ENCODE measurements at places on chromosomes 6 and 20. TPM values are rescaled to one million over a fixed set of nuclear protein-coding genes. Genes with fewer than 3 reads are reported as not detected.

The OR2B6 gene
- total RNA-seq = not detected

The C6orf15 gene
- total RNA-seq = not detected

The PTCRA gene
- total RNA-seq = not detected

The LYRM2 gene
- total RNA-seq = 34.1 TPM

The EEF1A2 gene
- 0.42 TPM for total RNA-seq

The TRPC4AP gene
- total RNA-seq = 42.6 TPM

DNA sequence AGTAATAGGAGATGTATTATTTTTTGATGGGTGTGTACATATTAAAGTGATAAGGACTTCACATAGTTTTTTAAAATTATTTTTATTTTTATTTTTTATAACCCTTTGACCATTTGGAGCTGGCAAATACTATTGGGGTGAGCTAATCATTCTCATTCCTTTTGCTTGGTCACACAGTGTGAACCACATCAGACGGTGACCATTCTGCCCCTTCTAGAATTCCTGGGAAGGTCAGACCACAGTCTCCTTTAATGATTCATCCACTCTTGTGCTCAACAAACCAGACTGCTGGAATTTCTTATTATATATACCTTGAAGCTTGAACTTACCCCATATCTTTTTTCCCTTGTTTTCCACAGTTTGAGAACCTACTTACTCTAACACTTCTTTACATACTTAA, 23.9 kb upstream of the PRL start:
- DNase-seq = no peak

DNA sequence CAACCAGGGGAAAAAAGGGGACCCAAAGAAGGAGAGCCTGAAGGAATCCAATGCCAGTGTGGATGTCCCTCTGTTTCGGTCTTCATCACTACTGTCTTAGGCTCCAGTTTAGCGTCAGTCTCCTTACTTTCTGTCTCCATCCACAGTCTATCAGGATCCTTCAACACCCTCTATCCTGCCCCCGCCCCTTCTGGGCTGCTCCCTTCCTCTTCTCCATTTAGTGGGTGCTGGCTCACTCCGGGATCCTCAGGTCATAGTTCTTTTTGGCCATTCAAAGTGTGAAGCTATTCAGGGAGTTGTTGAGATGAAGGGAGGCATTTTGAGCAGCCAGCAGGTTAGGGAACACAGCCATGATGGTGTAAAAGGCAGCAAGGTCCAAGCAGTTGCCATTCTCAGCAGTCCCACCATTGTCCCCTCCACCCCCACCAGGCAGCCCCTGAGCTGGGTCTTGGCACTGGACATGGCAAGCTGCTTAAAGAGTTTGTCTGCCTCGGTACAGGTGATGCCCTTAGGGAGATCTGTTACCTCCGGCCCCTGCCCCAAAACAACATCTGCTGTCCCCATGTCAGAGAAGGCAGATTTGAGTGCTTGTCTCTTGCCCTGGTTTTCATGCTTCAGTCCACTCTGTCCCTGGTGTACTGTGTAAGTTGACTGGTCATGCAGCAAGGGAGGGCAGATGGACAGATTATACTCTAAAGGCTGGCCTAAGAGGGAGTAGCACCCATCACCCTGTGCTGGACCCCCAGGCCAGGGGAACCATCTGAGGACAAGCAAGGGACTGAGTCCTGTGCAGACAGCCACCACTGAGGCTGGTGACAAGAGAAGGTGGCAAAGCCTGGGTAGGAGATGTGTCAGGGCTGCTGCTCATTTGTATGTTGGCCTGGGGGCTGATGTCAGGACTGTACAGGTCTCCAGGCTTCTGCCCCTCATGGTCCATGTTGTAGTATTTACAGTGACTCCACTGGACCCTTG, 842.0 kb downstream of the HACE1 start:
- DNase-seq = peak; percentile 69

- no peak for DNase-seq
Observed at GRCh38 chr6:121437851-121438651, 2.6 kb downstream of the GJA1 start.

DNA sequence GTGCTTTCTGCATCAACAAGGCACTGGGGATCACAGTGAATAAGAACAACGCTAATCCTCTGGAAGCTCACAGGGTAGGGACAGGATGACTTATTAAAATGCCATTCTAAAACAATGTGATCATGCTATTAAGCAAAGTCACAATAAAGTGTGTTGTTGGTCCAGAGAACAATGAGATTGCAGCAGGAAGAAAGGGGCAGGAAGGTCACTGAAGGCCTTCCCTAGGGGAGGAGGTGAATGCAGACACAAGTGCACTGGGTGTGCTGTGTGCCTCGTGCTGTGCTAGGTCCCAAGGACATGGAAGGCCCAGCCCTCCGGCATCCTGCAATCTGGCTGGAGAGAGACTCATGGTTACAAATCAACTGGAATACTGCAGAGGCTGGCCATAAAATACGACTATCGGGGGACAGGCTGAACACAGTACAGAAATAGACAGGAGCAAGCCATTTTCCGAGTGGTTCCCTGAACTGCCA, 55.7 kb downstream of the LYRM4 start:
- no peak for DNase-seq

GRCh38 chr6:80319196-80319595, 212.7 kb downstream of the BCKDHB start:
- DNase-seq = no peak

DNA sequence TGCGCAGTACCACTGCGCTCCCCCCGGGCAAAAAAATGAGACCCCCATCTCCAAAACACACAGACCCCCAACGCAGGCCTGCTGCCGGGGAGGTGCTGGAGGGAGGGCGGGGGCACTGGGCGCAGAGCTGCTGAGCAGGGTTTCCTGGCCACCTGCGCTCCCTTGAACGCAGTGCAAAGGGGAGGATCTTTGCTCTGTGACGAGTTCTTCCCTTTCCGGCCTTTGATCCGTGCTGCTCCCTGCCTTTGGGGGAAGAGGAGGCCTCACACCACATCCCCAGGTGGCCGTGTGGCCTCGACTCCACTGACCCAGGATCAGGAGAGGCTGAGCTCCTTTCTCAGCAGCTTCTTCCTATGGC, 8.9 kb upstream of the COL20A1 start:
- DNase-seq = no peak

DNA sequence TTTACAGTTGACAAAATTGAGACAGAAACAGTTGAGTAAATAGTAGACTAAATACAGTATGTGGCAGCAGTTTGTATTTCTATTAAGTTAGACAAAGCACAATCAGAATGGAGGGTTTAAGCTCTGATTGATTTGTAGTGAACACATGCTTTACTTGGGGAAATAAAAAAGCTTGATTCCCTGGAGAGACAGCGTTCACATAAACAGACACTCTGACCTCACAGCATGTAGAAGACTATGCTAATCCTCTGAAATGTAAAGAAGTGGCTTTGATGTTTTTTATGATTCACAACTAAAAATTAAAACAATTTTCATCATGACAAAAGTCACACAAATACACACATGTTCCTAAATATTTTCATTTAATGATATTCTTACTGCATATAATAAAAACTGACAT, 126.9 kb upstream of the FAM83B start:
- no peak for DNase-seq

GRCh38 chr6:1394514-1395463, 5.4 kb downstream of the FOXF2 start:
- no peak for DNase-seq

- DNase-seq = no peak
Observed at GRCh38 chr6:109243863-109244825, 138.1 kb downstream of the CD164 start.

GRCh38 chr20:46939031-46939965, 44.7 kb downstream of the EYA2 start:
- no peak for DNase-seq

DNA sequence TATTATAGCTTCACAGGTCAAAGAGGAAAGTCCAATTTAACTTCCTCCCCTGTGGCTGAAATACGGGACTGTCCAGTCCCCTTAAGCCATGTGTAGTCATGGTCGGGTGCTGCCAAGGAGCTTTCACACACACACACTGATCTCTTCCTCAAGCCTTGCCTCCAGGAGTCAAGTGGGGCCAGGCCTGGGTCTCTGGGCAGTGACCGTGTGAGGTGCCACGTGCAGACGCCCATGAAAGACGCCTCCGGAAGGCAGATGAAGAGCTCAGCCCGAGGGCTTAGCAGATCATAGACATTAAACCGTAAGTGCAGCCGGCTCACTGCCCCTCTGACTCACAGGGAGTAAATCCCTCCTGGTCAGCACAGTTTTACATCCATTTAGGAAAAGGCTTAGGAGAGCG, 4.2 kb downstream of the GABRR2 start:
- DNase-seq = no peak

DNA sequence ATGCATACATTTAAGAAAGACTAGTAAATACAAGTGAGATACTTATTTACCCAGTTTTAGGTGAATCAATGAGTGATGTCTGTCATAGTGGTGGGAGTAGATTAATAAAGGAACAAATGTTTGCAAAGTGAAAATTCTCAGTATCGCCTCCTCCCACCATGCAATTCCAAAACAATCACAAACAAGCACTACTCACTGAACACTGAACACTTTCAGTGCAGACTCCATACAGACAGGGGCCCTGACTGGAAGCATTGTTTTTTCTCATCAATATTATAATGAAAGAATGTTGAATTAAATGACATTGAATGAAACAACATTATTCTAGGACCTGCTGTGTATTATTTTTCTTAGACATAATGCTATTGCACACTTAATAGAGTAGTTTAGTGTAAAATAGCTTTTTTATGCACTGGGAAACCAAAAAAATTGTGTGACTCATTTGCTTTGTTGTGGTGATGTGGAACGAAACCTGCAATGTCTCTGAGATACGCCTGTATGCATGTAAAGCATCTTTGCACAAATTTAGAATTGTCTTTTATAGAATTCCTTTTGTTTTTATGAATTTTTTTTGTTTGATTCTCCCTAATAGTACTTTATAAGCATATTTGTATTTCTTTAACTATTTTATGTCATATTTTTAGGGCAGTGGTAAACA, 317.5 kb downstream of the UTRN start:
- DNase-seq = no peak

GRCh38 chr20:52434041-52434425, 242.5 kb upstream of the ZFP64 start:
- no peak for DNase-seq

DNA sequence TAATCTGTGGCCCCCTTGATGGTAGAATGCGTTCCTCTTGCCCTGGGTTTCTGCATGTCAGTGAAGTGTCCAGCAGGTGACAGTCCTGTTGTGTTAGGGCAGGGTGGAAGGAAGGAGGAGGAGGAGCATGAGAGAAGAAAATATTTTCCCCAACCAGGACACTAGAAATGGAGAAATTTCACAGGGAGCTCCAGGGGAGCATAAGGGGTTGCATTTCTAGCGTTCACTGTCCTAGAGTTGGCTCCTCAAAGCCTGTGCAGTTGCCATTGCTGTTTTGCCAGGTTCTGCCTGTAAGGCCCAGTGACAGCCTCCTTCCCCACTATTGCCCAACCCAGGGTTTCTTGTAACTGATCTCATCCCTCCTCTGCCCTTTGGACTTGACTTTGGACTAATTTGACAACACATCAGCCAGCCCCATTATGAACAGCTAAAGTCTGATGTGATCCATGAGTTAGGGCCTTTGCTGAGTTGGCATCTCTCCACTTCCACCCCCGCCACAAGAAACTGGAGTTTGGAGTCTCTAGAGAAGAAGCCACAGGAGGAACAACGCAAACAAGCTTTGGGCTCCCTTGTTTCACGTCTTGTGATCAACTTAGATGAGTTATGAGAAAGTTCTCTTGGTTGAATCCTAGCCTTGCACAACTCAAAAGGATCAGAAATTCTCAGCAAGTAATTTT, 14.0 kb upstream of the FAM50B start:
- DNase-seq = peak; percentile 90

GRCh38 chr20:48295445-48295903, 510.2 kb upstream of the SULF2 start:
- DNase-seq = no peak

- no peak for DNase-seq
Observed at GRCh38 chr6:36436466-36436865, 6.2 kb downstream of the PXT1 start.

DNA sequence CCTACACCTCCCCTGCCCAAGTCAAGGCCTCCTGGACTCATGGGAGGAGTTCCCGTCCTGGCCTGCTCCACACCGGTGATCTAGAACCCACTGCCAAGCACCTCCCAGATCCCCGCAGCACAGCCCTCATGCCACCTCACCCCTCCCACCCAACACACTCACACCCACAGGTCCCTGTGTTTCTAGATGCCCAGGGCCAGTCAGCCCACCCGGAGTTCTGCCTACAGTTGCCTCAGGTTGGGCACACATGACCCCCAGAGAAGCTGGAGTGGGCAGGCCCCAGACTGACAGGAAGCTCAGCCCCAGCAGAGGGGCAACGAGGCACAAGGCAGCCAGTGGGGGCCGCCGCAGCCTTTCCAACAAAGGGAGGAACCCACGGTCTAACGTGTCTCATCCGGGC, 29.6 kb downstream of the RRBP1 start:
- DNase-seq = peak; percentile 67

DNA sequence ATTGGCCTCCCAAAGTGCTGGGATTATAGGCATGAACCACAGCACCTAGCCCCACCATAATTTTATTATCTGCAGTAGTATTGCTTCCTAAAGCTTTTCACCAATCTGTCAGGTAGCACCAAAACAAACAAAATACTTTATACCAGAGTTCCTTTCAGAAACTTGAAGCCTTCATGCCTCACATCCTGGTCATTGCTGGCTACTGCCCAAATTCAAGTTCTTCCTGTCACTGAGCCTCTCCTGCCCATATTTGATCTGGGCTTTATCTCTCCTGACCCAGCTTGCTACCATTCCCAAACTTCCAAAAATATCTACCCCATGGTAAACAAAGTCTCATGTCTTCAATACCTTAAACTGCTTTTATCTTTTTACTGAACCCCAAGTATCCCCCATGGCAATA, 34.9 kb upstream of the DST start:
- no peak for DNase-seq

DNA sequence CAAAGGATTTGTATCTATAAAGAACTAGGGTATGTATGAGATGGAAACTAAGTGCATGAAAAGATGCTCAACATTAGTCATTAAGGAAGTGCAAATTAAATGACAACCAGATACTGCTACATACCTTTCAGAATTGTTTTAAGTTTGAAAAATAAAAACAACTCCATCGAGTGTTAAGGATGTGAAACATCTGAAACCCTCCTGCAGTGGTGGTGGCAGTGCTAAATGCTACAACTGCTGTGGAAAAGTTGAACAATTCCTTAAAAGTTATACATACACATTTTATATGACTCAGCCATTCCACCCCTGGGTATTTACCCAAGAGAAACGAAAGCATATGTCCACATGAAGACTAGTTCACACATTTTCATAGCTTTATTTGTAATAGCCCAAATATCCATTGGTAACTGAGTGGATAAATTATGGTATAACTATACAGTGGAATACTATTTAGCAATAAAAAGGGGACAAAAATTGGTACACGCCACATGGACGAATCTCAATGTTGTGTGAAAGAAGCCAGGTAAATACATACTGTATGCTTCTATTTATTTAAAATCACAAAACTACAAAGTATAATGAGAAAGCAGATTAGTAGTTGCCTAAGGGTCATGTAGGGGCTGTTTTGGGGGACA, 10.6 kb downstream of the ARMH2 start:
- no peak for DNase-seq

GRCh38 chr20:33022289-33022688, 9.2 kb upstream of the BPIFB6 start:
- no peak for DNase-seq
